ENCODE measurements at places on chromosomes 2 and 18.

GRCh38 chr2:54497763-54498680, 41.9 kb downstream of the SPTBN1 start:
- no peak for DNase-seq

- DNase-seq = no peak
These were observed 1096.8 kb upstream of the GYPC start for GRCh38 chr2:125559186-125559585.

DNA sequence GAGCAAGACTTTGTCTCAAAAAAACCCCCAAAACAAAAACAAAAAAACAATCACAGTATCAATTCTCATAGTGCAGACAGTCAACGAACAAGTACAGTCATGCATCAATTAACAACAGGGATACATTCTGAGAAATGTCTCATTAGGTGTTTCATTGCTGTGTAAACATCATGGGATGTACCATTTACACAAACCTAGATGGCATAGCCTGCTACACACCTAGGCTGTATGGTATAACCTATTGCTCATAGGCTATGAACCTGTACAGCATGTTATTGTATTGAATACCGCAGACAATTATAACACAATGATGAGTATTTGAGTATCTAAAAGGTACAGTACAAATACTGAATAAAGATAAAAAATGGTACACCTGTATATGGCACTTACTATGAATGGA, 67.8 kb upstream of the LMAN1 start:
- no peak for DNase-seq

DNA sequence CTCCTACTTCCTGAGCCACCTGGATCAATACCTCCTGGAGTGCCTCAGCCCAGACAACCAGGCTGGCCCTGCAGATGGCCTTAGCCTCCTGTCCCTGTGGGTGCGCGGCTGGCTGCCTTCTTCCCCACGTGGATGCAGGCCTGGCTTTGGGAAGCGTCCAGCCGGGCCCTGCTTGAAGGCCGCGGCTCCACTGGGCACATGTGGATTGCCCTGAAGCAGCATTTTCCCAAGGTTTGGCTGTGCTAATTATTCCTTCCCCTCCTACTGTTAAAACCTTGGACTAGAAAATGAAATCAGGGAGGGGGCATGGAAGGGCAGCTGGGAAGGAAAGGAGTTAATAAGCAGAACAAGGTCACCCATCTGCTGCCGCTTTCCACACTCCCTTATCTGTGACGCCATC, 143.0 kb upstream of the GATA6 start:
- DNase-seq = no peak

DNA sequence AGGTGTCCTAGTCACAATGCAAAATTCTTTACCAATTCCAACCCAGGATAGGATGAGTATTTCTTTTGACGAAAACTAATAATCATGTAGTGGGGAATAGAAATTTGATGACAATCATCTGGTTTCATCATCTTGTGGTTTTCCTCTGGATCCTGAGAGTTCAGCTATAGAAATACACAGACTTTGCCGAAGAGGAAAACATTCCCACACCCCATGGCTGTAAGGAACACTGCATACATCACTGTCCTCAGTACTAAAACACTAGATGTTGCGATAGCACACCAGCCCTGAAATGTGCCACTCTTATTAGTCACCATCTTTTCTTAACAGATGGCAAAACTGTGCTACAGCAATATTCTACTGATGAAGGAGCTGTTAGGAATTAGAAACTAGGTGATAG, 29.4 kb downstream of the CERKL start:
- no peak for DNase-seq

Data from HL-60 (cell line).